CD14-positive monocyte (primary cell): ENCODE measurements at places on chromosomes 2 and 18.

DNA sequence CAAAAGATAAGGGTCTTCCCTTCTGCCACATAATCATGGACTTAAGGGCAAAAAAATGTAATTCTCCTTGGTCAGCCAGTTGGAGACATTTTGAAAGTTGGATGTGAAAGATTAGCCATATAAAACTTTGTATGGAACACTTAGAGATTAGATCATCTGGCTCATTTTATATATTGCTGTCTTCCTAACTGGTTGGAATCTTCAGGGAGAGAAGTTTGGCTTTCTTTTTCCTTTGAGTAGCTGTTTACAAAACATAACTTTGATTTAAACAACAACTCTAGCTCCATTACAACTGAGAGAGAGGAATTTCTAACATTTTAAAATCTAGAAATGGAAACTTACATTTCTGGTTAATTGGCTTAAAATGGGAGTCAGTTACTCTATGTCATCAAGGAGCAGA, 132.7 kb downstream of the RDH14 start:
- DNase-seq: no peak

DNA sequence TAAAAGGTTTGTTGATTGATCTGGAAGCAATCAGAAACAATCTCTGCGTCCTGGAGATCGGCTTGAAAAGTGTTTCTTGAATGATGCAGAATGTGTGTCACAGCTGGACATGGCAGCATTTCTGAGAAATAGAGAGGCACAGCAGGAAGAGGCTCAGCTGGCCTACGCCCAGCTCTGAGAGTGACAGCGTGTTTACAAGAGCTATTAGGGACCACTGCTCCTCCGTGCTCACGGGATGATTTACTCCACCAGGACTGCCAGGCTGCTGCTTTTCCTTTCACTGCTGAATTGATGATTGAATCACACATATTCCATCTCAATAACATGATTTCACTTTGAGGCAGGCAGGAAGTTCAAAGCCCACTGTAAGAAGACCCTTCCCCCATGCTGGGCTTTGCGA, 62.8 kb downstream of the GALNT14 start:
- no peak for DNase-seq

DNA sequence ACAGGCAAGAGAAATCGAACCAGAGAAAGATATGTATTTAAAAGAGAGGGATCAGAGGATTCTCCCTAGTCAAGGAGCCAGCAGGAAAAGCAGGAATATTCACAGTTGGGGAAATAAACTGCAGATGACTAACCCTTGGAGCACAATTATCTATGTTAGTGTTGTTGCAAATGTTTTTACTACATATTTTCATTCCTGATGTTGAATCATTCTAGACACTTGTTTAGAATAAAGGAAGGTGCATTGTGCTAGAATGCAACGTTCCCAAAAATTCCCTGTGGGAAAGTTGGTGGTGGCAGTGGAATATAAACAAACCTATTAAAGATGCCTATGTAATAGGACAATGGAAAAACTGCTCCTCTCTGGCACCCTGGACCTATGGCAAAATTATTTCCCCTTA, 63.3 kb downstream of the DTNA start:
- DNase-seq: no peak

DNA sequence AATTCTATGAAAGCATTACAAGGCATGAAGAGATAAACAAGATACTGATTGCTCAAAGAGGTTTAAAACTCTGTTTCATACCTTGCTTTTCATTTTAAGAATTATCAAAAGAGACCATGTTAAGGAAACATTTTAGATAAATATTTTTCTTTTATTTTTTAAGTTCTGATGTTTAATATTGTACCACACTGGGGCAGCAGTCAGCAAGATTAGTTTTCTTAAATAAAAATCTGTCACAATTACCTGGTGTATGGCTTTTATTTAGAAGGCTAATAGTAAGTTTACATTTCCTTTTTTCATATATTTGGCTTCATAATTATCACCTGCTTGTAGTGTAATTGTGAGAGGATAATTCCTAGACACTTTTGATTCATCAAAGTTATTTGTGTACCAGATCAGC, 46.4 kb downstream of the ZNF804A start:
- DNase-seq: no peak

DNA sequence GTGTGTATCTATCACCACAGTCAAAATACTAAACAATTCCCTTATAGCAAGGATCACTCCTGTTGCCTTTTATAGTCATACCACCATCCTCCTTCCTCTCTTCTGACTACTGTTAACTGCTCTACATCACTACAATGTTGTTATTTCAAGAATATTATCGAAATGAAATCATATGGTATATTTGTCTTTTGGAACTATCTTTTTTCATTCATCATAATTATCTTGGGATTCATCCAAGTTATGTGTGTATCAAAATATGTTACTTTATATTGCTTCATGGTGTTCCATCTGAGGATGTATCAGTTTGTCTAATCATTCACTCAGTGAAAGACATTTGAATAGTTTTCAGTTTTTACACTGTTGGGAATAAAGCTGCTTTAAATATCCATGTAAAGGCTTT, 1423.0 kb upstream of the PIK3C3 start:
- no peak for DNase-seq

DNA sequence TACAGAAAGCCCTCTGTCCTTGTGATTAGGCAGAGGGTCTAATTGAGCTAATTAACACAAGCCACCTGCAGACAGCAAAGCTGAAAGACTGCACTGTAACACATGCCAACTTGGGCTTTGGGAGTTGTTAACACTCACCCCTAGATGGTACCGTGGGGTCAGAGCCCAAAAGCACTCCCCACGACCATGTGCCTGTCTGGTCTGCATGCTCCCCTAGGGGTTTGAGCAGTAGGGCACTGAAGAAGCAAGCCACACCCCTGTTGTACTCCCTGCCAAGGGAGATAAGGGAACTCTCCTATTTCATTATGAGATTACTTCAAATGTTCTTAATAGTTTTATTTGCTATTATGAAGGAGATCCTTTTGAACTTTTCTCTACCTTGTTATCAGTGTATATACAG, 560.1 kb upstream of the FSHR start:
- DNase-seq: no peak
